ENCODE measurements at places on chromosomes 16 and 17.

- no peak for DNase-seq
Observed at GRCh38 chr16:265711-266110, 10.0 kb downstream of the RGS11 start.

DNA sequence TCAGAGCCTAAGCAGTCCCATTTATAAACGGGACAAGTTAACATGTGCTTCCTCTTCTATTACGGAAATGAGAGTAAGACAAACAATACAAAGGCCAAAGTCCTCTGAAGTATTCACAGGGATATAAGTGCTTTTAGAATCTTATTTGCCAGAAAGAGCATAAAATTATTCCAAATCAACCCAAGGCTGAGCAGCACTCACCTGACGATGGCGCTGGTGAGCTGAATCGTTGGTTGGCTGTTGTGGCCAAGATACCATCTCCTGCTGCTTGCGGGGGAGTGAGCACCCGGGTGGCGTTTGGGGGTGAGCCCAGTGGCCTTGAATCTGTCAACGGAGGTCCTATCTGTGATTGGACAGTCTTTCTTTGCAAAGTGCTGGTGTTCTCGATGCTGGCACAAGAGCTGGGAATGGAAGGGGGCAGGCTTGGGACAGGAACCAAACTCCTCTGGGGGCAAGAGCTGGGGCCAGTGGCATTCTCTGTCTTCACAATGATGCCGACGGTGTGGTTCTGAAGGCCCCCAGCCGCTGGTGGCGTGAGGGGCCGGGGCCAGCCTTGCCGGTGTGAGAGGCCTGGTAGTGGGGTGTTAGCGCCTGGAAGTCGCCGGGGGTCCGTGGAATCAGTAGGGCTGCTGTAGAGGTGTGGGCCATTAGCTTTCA is 9.5 kb upstream of the DHRS13 start:
- DNase-seq, result no peak

DNA sequence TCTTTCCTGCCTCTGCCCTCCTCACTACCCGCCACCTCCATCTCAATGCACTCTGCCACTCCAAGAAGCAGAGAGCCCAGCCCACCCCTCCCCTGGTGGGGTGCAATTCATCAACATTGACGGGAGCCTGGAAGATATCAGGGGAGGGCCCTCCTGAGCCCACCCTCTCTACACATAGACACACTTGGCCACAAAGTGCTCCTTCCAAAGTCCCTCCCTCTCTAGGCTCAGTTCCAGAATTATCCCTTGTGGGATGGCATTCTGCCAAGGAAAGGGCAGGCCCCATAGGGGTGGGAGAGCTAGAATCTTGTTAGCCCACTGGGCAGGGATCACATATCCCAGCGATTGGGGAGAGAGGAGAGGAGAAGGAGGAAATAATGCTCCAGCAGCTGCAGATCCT is 66.2 kb downstream of the TMEM132E start:
- no peak for DNase-seq

GRCh38 chr17:82924812-82925211 is 85.0 kb upstream of the ZNF750 start:
- no peak for DNase-seq

- DNase-seq, result peak; percentile 82
Observed at GRCh38 chr16:67841816-67842508, at the start of gene THAP11. Gene THAP11 (plus strand): TSS chr16:67842320. CDS start chr16:67842555, 235 bp downstream.

DNA sequence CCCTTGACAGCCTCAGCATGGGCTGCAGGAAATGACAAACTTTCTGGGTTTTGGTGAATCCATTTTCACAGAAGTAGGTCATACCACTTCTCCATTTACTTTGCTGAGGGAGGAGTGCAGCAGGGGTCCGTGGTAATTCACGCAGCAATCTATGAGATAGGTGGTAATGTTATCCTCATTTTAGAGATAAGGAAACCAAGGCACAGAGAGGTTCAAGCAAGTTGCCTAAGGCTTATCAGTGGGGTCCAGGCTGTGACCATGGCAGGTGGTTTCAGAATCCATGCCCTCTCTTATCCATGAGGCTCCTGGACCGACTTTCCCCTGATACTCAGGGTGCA is 12.6 kb downstream of the TBX4 start:
- no peak for DNase-seq

- no peak for DNase-seq
Observed at GRCh38 chr17:9676084-9676483, 30.8 kb downstream of the USP43 start.

- DNase-seq, result no peak
Observed at GRCh38 chr17:72297326-72298115, 176.7 kb downstream of the SOX9 start.

DNA sequence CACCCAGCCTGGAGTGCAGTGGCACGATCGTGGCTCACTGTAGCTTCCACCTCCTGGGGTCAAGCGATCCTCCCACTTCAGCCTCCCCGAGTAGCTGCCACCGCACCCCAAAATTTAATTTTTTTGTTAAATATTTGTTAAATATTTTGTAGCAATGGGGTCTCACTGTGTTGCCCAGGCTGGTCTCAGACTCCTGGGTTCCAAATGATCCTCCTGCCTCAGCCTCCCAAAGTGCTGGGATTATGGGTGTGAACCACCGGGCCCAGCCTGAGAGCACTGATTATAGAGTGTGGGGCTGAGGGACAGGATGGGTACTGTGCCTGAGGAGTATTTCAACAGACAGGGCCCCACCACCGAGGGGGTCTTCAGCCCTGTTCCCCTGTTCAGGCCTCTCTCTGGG is 35.6 kb downstream of the TPSG1 start:
- no peak for DNase-seq

- DNase-seq, result no peak
Observed at GRCh38 chr17:6755281-6755680, 565 bp upstream of the XAF1 start.

- no peak for DNase-seq
Observed at GRCh38 chr17:66849851-66850580, 15.1 kb downstream of the CACNG5 start.

DNA sequence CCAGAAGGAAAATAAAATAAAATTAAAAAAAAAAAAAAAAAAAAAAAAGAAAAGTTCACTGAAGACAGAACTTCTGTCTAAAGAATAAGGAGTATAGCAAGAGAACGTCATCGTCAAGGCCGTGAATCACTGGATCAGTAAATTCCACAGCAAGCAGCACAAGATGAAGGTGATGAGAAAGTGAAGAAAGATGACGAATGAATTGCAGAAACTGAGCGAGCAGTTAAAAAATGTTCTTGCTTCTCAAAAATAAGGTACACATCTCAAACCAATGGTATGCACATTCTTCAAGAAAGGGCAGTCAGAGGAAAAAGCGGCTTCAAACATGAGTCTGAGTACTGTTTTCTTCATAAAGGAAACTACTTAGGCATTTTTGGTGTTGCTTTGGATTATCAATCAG is 104.7 kb downstream of the SMG6 start:
- no peak for DNase-seq

- DNase-seq, result peak; percentile 32
Observed at GRCh38 chr16:3431779-3432219, 11.5 kb downstream of the ZNF597 start.

DNA sequence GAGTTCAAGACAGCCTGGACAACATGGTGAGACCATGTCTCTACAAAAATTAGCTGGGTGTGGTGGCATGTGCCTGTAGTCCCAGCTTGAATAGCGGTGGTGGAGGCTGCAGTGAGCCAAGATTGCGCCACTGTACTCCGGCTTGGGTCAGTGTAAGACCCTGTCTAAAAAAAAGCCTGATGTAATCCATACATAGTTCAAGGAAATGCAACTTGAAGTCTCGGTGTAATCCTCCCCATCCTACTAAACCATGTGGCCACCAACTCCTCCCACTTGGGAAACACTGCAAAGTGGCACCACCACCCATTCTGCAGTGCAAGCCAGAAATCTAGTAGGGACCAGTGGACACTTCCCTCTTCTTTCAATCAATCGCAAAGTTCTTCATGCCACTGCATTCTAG is 5.4 kb upstream of the KPNB1 start:
- no peak for DNase-seq

- DNase-seq, result no peak
Observed at GRCh38 chr16:987906-988305, 6.3 kb downstream of the SOX8 start.

GRCh38 chr17:51217946-51218345 is 41.9 kb downstream of the MBTD1 start:
- DNase-seq, result no peak

- no peak for DNase-seq
Observed at GRCh38 chr16:49816875-49817274, 39.0 kb downstream of the ZNF423 start.

- no peak for DNase-seq
Observed at GRCh38 chr17:21592774-21593173, 99.5 kb upstream of the KCNJ18 start.

- DNase-seq, result no peak
Observed at GRCh38 chr17:28873839-28874238, 19.0 kb downstream of the ERAL1 start.

- DNase-seq, result no peak
Observed at GRCh38 chr16:21264571-21265036, 13.5 kb downstream of the CRYM start.

- peak; percentile 41 for DNase-seq
Observed at GRCh38 chr16:138049-138417, 440 bp downstream of the NPRL3 start.

GRCh38 chr17:15966183-15966878 is 21.4 kb downstream of the ADORA2B start:
- DNase-seq, result no peak

GRCh38 chr16:86048221-86048620 is 149.3 kb downstream of the IRF8 start:
- DNase-seq, result no peak

DNA sequence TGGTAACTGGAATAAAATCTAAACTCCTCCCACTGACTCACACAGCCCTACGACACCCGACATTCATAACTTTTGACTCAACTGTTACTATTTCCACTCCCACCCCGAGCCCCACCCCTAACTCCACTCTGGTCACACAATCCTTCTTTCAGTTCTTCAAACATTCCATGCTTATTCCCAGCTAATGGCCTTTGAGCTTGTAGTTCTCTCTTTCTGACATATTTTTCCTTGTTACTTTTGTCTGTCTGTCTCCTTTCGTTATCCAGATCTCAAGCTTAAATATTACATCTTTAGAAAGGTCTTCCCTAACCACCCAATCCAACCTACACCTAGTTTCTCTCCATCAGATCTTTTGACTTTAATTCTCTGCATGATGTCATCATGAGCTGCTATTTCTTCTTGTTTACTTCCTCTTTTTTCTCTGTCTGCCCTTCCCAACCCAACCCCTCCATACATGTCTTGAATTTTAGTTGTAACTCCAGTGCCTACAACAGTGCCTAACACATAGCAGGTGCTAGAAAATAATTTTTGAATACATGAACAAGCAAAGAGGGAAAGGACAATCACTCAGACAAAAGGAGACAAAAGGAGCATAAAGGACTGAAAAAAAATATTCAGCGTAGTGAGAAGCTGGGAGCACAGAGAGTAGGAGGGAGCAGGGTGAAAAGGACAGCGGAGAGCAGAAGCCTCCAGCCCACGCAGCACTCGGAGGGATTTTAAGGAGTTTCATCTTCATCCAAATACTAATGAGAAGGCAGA is 65.2 kb upstream of the SMIM36 start:
- no peak for DNase-seq

GRCh38 chr17:7444682-7445618 is at the start of gene CHRNB1:
Gene CHRNB1 (plus strand): TSS chr17:7445061. CDS start chr17:7445128, 67 bp downstream.
- no peak for DNase-seq

DNA sequence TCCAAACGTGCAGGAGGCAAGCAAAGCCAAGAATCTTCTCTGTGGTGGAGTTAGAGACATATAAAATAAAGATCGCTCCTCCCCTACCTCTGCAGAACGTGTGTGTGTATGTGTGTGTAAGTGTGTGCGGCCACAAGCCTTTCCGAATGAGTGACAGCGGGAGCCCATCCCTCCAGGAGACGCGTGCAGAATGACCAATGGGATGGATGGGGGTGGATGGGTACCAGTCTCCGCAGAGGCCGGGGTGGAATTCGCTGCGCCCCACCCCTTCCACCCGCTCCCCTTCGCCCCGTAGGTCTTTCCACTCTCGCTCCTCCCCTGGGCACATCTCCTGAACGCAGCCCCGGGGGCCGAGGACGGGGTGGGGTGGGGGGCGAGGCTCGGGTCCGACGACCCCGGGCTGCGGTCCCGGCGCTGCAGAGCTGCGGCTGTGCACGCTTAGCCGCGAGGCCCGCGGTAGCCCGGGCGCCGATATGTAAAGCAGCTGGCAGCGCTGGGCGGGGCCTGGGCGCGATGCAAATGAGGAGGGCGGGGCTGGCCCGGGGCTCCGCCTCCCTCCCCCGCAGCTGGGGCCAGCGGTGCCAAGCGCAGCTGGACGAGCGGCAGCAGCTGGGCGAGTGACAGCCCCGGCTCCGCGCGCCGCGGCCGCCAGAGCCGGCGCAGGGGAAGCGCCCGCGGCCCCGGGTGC is at the start of gene PRKCB:
Gene PRKCB, plus strand, starts transcription at position 594 of the 688 bp plus-strand sequence.
- peak; percentile 87 for DNase-seq

DNA sequence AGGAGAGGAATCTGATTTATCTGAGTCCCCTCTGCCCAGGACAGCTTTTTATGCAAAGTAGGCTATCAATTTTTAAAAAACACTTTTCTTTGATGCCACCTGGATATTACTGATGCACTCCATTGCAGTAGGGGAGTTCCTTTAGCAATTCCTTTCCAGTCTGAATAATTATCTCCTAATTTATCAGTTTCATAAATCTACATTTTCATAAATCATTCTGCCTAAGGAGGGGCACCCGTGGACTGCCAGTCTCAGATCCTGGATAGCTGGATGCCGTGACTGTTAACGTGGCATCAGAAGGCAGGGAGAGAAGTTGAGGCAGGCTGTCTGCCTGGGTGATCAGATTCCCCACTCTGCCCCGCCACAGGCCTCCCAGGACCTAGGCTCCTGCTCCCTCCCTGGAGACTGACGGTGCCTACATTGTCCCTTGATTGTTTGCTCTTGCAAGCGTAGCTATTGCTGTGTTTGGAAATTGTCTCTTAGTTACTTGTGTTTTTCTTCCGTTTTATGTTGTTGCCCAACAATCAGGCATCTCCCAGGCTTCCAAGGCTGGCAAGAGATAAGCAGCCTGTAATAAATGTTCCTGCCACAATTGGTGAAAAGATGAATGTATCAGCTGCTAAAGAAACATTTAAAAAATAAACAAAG is 75.2 kb downstream of the KATNIP start:
- DNase-seq, result no peak

GRCh38 chr16:79264237-79265109 is 336.1 kb downstream of the MAF start:
- DNase-seq, result no peak

GRCh38 chr16:75262104-75262799 is 10.8 kb upstream of the BCAR1 start:
- no peak for DNase-seq

- DNase-seq, result no peak
Observed at GRCh38 chr17:57016071-57016763, 38.3 kb downstream of the SCPEP1 start.

All from T-helper 2 cell (primary cell).